ENCODE measurements at places on chromosomes 3 and 15. TPM values are rescaled to one million over a fixed set of nuclear protein-coding genes. Genes with fewer than 3 reads are reported as not detected.

ZIC1 gene
- polyA plus RNA-seq = 0.28 TPM

GRCh38 chr15:49900006-49900902 is 218.8 kb downstream of the ATP8B4 start:
- DNase-seq = peak; percentile 89

TMEM40 gene
- 1.1 TPM for polyA plus RNA-seq

DNA sequence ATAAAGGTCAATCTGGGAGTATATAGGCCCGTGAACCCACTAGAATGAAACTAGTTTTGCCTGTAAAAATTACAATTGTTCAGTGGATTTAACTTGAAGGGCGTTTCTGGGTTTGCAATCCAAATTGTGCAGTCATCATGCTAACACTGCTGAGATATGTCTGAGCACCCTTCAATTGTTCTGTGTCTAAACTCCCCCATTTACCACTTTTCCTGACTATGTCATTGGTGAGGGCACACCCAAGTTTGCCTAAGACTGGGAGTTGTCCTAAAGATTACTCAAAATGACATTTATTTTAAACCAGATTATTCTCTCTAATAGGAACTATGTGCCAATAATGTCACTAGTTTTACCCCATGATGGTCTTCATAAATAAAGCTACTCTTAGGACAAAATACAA is 54.6 kb downstream of the EMC4 start:
- DNase-seq = no peak

DNA sequence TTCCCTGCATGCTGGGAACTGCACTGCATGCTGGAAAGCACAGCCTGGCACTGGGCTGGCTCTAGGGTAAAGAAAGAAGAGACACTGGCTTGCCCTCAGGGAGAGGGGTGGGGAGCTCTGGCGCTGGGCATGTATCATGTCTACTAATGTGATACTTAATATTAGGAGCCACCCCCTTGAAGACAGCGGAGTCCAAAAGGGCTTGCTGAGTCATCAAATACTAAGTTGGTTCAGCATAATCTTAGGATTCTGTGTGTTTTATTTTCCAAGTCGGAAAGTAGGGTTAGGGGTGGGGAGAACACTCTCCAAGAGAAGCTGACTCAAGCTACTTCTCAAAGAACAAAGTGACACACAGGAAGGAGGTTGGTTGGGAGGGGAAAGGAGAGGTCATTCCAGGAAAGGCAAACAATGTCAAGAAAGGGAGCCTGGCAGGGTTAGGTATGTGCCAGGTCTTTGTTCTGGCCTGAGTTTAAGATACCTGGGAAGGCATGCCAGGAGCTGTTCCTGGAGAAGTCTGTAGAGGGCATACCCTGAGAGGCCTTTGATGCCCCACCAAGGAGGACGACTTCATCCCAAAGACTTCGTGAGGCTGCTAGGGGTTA is 237.8 kb upstream of the NR2E3 start:
- no peak for DNase-seq

DNA sequence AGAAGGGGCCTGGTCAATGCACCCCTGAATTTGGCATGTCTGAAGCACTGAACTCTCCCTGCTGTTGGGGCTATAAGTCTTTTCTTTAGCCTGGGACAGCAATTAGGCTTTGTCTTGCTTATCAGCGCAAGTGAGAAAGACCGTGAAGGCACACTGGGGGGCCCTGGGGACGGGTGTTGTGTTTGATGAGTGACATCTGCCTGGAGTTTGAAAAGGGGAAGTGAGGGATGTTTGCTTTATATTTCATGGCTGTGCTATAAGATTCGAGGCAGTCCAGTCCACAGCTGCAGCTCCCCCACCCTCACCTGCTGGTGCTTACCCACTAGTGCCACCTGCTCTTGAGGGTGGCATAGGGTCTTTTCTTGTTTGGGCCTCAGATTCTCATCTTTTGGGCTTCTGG is 44.8 kb downstream of the CEMIP start:
- no peak for DNase-seq

- no peak for DNase-seq
Observed at GRCh38 chr3:98746122-98746521, 17.0 kb upstream of the ST3GAL6 start.

GRCh38 chr3:72496051-72496670 is 352.1 kb downstream of the SHQ1 start:
- no peak for DNase-seq

DNA sequence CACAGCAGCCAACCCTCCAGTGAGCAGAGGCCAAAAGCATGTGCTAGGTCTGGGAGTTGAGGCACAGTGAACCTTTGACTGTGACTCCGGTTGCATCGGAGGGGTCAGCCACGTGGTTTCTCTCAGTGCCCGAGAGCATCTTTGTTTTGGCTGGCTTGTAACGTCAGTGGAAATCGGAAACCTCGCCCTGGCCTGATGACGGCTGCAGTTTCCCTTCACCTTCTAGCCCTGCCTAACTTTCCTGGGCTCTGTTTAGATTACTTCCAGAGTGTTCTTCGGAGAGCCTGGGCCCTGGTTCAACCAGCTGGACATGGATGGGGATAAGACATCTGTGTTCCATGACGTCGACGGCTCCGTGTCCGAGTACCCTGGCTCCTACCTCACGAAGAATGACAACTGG is 56.6 kb downstream of the MESD start:
- DNase-seq = peak; percentile 12

- no peak for DNase-seq
Observed at GRCh38 chr3:64832098-64832497, 144.3 kb upstream of the ADAMTS9 start.

GRCh38 chr15:98523912-98524662 is 124.3 kb upstream of the IGF1R start:
- no peak for DNase-seq

OXNAD1 gene
- 12.7 TPM for polyA plus RNA-seq

- no peak for DNase-seq
Observed at GRCh38 chr15:52520421-52520820, 8.3 kb downstream of the MYO5A start.

GRCh38 chr3:56591262-56591661 is 34.3 kb downstream of the CCDC66 start:
- peak; percentile 28 for DNase-seq

DNA sequence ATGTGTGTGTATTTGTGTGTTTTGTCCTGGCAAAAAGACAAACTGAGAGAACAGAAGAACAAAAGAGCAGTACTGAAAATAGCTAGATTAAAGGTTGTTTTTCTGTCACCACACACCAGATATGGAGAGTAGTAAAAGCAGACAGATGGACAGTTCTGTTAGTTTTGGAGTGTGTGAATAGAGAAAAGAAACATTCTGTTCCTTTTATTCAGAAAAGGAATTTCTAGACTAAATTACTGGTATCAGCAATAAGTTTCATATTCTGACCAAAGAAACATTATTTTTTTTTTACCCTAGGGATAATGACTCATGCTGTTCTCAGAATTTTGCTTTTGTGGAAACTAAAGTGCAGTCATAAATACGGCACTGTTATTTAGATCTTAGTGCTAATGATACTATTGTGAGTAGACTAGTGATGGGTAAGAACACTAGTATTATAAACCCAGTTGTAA is 32.9 kb downstream of the PIK3CA start:
- DNase-seq = no peak

DNA sequence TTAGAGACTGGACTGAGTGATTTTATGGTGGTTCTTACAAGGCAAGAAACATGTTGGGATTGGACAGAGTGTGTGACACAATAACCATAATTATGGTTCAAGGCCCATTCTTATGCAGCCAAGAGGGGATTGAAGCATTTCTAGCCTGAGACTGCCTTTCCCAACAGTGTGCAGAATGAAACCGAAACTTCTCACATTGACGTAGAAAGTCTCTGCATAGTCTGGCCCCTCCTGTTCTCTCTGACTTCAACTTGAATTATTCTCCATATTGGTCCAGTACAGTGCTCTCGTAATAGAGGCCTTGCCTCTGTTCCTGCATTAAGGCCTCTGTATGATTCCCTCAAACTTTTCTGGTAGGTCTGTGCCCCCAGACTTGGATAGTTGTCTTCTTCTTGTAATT is 138.3 kb downstream of the DIPK2A start:
- DNase-seq = no peak

- no peak for DNase-seq
Observed at GRCh38 chr15:84813435-84813834, 3.7 kb upstream of the ALPK3 start.

DNA sequence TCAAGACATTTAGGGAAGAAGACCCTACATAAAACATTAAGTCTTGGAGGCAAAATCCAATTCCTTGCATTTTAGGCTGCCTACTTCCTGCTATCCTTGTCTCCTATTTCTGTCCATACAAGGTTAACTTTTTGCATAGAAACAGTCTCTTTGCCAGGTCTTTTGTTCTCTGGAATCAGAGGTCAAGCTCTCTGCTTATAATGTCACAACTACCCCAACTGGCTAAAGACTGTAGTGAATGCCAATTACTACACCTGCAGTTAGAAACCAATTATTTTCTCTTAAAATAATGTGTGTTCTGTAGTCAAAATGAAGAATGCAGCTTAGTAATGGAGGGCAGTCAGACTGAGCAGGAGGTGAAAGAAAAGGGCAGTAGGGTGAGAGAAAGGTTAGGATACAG is 856.2 kb downstream of the TUSC7 start:
- DNase-seq = no peak

DNA sequence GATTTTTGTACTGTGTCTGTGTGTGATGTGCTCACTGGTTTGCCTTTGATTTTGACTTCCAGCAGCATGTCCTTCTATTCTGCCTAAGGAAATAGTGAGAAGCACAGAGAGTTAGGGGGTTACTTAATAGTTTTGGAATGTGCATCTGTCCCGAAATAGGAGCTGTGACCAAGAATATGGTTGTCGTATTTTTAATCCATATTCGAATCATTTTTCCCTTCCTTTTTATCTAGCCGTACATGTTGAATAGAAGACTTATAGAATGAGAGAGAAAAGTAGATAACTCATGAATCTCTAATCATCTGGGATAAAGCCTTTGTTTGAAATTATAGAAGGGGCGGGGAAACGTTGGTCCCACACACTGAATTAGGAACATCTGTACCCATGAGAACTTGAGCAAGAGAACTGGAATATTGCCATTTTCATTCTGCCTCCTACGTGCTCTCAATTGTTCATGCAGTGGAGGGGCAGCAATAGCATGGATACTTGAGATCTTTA is 23.6 kb downstream of the CRTC3 start:
- DNase-seq = peak; percentile 77

SERPINI2 gene
- 1.8 TPM for polyA plus RNA-seq

GRCh38 chr3:53361852-53362251 is 14.5 kb upstream of the DCP1A start:
- DNase-seq = no peak

DNA sequence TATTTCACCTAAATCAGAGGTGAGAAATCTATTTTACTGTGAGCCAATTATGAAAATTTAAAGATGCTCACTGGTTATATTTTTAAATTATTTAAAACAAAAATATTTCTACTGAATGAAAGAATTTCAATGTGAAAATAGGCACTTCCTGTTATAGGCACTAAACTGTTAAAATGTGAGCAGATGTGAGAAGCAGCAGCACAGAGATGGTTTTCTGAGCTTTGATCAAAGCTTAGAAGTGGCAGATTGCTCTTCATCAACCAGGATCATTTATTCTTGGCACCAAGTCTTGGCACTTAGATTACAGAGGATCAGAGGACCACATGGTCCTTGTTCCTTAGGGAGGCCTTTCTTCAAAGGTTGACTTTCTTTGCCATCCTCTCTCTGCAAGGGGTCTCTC is 18.0 kb upstream of the TSC22D2 start:
- no peak for DNase-seq

EXD1 gene
- polyA plus RNA-seq = not detected

ARHGEF3 gene
- 22.7 TPM for polyA plus RNA-seq

DNA sequence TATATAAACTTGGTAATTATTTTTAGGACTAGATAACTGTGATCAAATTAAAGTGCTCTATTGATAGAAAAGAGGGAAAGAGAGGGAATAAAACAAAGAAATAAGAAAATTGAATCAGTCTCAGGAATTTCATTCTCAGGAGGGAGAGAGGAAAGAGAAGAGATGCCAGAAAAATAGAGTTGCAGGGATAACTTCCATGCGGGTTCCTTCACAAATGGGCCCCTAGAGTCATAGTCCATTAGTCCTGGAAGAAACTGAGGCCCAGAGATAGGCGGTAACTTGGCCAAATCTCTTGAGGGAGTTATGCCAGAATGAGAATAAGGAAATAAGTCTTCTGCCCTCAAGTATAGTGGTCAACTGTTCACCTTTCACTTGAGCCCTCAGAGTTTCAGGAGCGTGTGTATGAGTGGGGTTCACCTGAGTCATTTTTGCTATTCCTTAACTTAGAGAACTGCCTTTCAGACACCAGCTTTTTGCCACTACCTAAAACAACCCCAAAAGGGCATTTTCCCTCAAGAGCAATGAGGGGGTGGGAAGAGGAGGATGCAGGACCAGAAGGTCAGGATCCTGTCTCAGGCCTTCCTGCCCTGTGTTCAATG is 192.6 kb downstream of the MEX3B start:
- DNase-seq = no peak

GRCh38 chr3:24492971-24493551 is 1.6 kb downstream of the THRB start:
- DNase-seq = no peak

NGLY1 gene
- polyA plus RNA-seq = 34.1 TPM

GRCh38 chr3:136772709-136773108 is 20.5 kb upstream of the STAG1 start:
- no peak for DNase-seq

DNA sequence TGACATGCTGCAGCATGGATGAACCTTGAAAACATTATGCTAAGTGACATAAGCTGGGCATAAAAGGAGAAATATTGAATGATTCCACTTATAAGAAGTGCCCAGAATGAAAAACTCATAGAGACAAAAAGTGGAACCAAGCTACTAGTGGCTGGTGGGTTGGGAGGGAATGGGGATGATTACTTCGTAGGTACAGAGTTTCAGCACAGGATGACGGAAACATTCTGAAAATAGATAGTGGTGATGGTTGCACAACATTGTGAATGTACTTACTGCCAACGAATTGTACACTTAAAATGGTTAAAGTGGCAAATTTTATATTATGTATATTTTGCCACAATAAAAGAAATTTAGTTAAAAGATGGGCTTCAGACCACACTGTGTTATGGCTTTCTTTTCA is 93.6 kb downstream of the RPLP1 start:
- DNase-seq = no peak

GRCh38 chr15:64233299-64233698 is 70.5 kb upstream of the PPIB start:
- no peak for DNase-seq

DNA sequence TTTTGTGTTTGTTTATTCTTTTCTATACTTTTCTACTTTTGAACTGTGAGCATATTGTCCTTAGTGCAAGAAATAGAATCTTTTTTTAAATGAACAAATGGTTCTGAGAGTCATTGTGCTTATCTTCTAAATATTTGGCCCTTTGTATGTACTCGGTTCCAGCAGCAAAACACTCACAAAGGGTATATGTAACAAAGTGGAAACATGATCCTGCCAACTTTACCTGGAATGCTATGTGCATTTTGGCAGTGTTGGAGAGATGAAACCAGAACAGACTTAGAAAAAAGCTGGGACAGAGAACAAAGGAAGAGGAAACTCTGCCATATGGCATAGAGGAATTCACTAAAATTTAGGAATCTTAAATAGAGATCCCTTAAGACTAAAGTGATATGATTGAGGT is 150.1 kb downstream of the FGF12 start:
- no peak for DNase-seq

Measured in right lung (tissue), 10 donors.